ENCODE measurements at places on chromosomes 5 and 9. TPM values are rescaled to one million over a fixed set of nuclear protein-coding genes. Genes with fewer than 3 reads are reported as not detected.
A peak's percentile ranks its signal among the peaks of the same experiment; 100 is the strongest.

The ANKRD20A1 gene
- total RNA-seq = 56.7 TPM

DNA sequence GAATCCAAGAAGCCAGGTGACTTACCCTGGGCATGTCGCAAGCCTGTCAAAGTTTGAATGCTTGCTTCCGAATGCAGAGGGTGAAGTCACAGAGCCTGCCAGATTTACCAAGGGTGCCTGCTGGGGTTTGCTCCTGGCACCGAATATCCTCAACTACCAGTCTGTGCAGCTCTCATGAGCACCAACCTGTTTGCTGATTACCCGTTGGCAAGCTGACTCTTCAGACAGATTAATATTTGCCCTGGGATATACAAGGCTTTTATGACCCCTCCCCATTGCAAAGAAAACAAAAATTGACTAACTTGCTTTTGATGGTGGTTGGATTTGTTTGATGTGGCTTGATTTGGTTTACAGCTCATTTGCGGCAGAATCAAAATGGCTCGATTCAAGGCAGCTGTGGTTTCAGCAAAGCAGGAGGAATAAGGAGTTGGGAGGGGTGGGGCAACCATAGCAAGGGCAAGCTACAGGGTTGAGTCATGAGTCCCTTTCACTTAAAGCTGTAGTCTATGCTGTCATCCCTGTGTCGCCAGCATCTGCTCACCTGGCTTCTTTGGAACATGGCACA lies 82.3 kb upstream of the AGXT2 start:
- no peak overlapping the region for H3K4me3 ChIP-seq
- H3K4me1 ChIP-seq = no peaks in the 10 kb centered on the region
- no peaks in the 10 kb centered on the region for H3K36me3 ChIP-seq
- H3K27ac ChIP-seq = no peak overlapping the region
- H3K27me3 ChIP-seq = no peaks in the 10 kb centered on the region
- no peak for DNase-seq

The ZFP37 gene
- 3.5 TPM for total RNA-seq

- no peak overlapping the region for H3K27ac ChIP-seq
- no peak for DNase-seq
- no peaks in the 10 kb centered on the region for H3K27me3 ChIP-seq
- no peaks in the 10 kb centered on the region for H3K4me1 ChIP-seq
- H3K4me3 ChIP-seq = no peak overlapping the region
Measured at GRCh38 chr9:91023741-91024140, 222.1 kb downstream of the SYK start.

DNA sequence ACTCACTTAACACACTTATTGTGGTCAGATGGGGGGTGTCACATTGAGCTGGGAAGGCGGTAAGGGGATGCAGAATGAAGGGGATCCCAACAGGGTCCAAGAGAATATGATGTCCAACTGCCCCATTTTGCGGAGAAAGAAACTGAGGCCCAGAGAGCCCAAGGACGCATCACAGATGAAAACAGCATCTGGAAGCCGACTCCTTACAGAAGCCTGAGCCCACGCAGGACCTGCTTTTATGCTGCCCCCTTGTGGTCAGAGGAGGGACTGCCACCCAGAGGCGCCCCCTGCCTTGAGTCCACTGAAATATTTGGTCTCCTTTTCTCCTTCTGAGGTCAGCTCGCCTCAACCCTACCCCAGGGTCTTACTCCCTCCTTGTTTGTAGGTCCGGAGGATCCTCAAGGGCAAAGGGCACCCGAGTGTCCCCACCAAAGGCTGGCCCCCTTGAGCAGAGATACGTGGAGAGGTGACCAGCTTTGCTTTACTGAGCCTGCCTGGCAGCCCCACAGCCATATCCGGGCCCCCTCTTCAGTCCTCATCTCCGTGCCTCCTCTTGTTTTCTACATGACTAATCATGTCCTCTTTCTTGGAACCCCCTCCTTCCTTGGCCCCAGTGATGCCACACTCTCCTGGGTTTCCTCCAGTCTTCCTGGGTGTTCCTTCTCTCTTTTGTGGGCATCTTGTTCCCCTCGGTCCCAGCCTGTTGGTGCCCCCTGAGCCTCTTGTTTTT lies 30.0 kb upstream of the TTLL11 start:
- no peak overlapping the region for H3K27ac ChIP-seq
- no peaks in the 10 kb centered on the region for H3K27me3 ChIP-seq
- H3K4me3 ChIP-seq = no peak overlapping the region
- peak; percentile 87 for DNase-seq

GRCh38 chr9:32486839-32487562 lies 39.0 kb downstream of the RIGI start:
- no peaks in the 10 kb centered on the region for H3K27me3 ChIP-seq
- no peak for DNase-seq
- H3K4me3 ChIP-seq = no peak overlapping the region
- H3K27ac ChIP-seq = no peak overlapping the region

DNA sequence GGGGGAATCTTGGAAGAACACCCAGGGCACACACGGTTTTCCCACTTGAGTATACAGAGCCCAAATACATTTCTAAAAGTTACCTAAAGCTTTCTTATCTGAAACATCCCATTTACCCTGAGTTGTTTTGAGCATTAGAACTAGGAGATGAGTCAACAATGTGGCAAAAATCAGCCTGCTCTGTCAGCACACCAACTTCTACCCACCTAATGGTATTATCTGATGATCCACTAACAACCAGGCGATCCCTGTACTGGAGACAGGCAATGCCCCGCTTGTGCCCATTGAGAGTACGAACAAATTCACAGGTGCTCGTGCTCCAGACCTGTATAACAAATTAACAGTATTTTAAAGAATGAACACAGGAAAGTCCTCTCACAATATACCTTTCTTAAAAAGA lies 87.0 kb downstream of the SMIM23 start:
- H3K27me3 ChIP-seq = no peaks in the 10 kb centered on the region
- H3K4me3 ChIP-seq = no peak overlapping the region
- H3K36me3 ChIP-seq = no peaks in the 10 kb centered on the region
- no peaks in the 10 kb centered on the region for H3K4me1 ChIP-seq
- DNase-seq = no peak
- no peak overlapping the region for H3K27ac ChIP-seq

The FOXE1 gene
- total RNA-seq = 1.1 TPM

The FASTKD3 gene
- 11.7 TPM for total RNA-seq

DNA sequence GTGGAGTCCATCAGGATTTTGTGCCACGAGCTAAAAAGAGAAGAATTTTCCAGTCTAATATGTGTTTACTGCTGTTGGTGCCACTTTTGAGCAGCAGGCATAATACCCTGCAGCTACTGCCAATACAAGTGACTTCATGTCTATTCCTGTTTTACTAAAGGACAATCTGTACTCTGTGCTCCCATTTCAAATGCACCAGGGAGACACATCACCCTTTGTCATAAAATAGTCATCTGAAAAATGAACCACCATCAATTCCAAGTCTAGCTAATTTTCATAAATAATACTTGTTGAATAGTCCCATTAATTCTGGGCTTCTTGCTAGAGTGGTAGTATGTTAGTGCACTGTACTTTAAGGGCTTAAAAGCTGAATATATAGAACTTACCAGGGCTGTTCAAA lies 8.9 kb upstream of the PKD2L2 start:
- H3K4me3 ChIP-seq = no peak overlapping the region
- H3K4me1 ChIP-seq = no peaks in the 10 kb centered on the region
- no peak for DNase-seq
- no peak overlapping the region for H3K27ac ChIP-seq

The PCDHA11 gene
- total RNA-seq = 4.6 TPM

- no peak for DNase-seq
- peaks cover 76% of the 10 kb centered on the region for H3K4me1 ChIP-seq
- no peak overlapping the region for H3K4me3 ChIP-seq
- H3K36me3 ChIP-seq = no peaks in the 10 kb centered on the region
- no peak overlapping the region for H3K27ac ChIP-seq
- no peaks in the 10 kb centered on the region for H3K27me3 ChIP-seq
Measured at GRCh38 chr9:127832248-127832647, 22.2 kb downstream of the ENG start.

- H3K36me3 ChIP-seq = no peaks in the 10 kb centered on the region
- no peaks in the 10 kb centered on the region for H3K27me3 ChIP-seq
- H3K4me3 ChIP-seq = no peak overlapping the region
- no peak for DNase-seq
Measured at GRCh38 chr5:145462525-145462924, 372.6 kb downstream of the PRELID2 start.

DNA sequence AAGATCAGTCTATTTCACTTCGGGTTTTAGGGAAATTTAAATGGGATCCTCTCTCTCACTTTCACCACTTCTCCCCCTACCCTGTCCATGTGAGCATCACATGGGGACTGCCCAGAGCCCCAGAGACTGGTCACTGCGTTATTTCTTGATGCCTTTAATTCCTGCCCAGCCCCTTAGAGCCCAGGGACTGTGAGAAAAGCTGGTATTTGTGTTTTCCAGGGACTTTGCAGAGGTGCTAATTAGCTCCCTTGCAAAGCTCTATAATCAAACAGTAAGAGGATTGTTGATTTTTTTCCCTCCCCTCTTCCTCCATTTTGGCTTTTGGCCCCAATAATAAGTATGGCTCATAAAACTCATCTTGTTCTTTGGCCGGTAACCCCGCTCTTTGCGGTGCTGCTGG lies 35.6 kb downstream of the NTRK2 start:
- H3K27ac ChIP-seq = no peak overlapping the region
- H3K4me1 ChIP-seq = peaks cover 8% of the 10 kb centered on the region
- no peak overlapping the region for H3K4me3 ChIP-seq
- H3K27me3 ChIP-seq = no peaks in the 10 kb centered on the region

DNA sequence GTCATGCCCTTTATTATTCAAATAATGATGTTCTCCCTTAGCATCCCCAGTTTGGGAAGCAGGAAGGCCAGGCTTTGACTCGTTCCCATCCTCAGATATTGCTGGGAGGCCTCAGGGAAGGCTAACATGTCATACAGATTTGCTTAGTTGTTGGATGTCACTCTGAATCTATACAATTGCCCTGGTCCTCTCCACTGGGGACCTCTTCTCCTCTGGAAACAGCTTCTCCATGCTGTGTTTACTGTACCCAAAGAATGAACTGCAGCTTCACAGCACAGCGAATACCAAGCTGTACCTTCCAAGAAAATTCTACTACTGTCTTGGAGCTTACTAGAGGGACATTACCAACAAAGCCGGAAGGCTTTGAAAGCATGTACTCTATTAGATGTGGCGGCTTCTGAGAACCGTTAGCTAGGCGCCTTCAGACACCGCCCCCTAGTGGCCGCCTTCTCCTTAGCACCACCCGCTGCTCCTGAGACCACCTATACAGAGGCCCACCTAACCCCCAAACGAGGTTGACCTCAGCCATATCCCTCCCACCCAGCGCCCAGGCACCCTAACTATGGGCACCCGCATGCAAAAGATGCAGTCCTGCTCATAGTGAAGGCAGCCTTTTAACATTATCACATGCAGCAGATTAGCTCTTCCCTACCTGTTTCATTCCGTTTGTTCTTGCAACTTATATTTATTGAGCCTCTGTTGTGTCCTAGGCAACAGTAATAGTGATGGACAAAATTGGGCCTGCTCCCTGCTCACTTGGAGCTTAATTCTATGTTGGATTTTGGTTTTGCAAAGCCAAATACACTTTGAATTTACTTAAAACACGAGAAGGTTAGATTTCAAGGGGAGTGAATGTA lies 34.9 kb upstream of the FOXI1 start:
- no peaks in the 10 kb centered on the region for H3K36me3 ChIP-seq
- H3K27me3 ChIP-seq = no peaks in the 10 kb centered on the region
- no peaks in the 10 kb centered on the region for H3K4me1 ChIP-seq
- no peak overlapping the region for H3K4me3 ChIP-seq
- peak; percentile 78 for DNase-seq
- H3K27ac ChIP-seq = no peak overlapping the region

DNA sequence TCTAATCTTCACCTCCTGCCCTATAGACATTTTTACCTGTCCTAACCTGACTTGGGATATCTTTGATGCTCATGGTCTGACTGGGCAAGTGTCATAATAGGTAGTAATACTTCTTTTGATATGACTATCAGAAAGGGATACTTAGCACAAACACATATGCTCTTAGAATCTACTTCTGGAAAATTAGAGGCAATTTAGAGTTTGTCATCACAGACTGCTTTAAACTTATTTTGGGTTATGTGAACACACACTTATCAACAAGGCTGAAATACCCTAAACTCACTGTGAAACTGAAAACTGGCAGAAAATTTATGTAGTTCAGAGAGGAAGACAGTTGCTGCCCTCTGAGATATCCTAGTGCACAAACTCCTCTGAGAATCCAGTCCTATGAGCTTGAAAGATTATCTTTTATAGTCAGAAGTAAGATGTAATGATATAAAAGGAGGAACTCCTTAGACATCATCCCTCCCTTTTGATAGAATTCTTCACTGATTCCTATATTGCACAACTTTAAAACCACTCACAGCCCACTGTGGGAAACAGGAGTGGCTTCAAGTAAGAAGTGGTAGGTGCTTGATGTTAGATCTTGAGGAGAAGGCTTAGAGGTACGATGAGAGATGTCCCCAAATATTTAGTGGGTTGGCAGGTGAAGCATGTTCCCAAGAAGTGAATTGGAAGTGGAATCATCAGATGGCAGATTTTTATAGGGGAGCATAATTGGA lies 273.3 kb downstream of the MAN2A1 start:
- H3K36me3 ChIP-seq = no peaks in the 10 kb centered on the region
- no peaks in the 10 kb centered on the region for H3K27me3 ChIP-seq
- H3K4me1 ChIP-seq = no peaks in the 10 kb centered on the region
- no peak overlapping the region for H3K27ac ChIP-seq
- H3K4me3 ChIP-seq = no peak overlapping the region

DNA sequence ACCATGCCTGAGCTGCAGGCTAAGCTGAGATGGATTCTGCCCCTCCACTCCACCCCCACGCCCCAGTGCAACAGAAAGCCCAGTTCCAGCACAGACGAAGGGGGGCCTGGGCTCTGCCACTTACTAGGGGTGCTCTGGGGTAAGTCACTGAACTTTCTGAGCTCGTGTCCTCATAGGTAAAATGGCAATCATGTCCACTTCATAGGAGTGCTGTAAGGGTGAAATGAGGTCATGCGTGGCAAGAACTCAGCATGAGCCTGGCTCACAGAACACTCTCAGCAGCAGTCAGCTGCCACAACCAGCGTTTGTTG lies 8.4 kb upstream of the PSD2 start:
- no peak overlapping the region for H3K27ac ChIP-seq
- DNase-seq = no peak
- no peaks in the 10 kb centered on the region for H3K27me3 ChIP-seq
- H3K36me3 ChIP-seq = no peaks in the 10 kb centered on the region
- no peak overlapping the region for H3K4me3 ChIP-seq
- peaks cover 17% of the 10 kb centered on the region for H3K4me1 ChIP-seq

GRCh38 chr5:2240118-2240904 lies 357.6 kb upstream of the IRX4 start:
- H3K4me1 ChIP-seq = no peaks in the 10 kb centered on the region
- H3K4me3 ChIP-seq = no peak overlapping the region
- no peak overlapping the region for H3K27ac ChIP-seq
- DNase-seq = no peak
- H3K27me3 ChIP-seq = no peaks in the 10 kb centered on the region
- H3K36me3 ChIP-seq = no peaks in the 10 kb centered on the region

DNA sequence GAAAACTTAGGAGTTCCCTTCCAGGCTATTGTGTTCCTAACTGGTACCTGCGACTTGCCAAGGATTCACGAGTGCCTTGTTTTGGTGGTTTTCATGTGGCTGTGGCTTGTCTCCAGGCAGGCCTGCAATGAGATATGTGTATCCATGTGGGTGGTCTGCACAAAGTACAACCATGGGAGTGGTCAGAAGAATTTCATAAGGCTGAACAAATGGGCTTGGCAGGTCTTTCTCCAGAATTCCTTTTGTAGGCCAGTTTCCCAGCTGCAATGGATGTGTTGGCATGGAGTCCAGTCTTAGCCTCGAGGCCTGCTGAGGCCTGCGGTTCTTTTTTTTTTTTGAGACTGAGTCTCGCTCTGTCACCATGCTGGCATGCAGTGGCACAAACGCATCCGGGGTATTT lies 28.8 kb upstream of the MELK start:
- no peaks in the 10 kb centered on the region for H3K27me3 ChIP-seq
- H3K4me3 ChIP-seq = no peak overlapping the region
- no peak overlapping the region for H3K27ac ChIP-seq
